Adipocyte (in vitro differentiated cells): ENCODE measurements at places on chromosomes 5 and 9.

GRCh38 chr5:88952344-88952743 lies 69.4 kb upstream of the MEF2C start:
- DNase-seq, result peak; percentile 4

DNA sequence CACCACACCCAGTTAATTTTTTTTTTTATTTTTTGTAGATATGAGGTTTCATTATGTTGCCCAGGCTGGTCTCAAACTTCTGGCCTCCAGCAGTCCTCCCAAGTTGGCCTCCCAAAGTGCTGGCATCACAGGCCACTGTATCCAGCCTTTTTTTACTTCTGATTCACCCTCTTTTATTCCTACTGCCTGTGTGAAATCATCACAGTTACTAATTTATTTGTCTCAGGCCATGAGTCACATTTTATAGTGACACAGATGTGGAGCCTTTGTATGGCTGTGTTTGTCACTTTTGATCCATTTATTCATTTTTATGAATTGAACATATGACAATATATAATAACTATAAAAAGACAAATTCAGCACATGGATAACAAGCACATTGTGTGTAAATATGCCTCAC lies 67.1 kb upstream of the SNX2 start:
- no peak for DNase-seq

DNA sequence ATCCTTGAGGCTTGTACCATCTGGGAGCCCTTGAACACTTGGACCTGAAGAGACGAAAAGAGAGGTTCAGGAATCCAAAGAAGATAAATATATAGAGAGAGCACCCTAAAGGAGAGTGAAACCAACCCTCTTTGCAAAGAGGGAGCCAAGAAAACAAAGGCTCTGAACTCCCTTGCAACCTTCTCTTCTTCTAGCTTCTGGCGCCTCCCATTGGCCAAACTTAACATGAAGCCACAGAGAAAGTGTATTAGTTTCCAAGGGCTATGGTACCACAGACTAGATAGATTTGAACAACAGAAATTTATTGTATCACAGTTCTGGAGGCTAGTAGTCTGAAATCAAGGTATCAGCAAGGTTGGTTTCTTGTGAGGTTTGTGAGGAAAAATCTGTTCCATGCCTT lies 175.1 kb downstream of the HCN1 start:
- no peak for DNase-seq

DNA sequence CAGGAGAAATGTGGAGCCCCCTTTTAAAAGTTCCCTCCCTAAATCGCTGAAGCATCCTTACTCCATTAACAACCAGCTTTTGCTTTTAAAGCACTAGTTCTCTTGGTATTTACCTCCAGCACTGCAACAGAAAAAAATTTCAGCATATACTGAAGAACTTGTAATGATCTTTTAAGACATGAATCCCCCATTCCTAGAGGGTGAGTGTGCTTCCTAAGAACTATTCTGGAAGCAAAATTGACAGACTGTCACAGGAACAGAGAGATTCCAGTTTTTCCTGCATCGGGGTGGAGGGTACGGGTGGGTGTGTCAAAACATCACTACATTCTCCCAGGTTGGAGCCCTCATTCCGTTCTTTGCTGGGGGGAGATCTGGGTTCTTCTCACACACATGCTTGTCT lies 151.9 kb downstream of the EBF1 start:
- DNase-seq, result no peak

DNA sequence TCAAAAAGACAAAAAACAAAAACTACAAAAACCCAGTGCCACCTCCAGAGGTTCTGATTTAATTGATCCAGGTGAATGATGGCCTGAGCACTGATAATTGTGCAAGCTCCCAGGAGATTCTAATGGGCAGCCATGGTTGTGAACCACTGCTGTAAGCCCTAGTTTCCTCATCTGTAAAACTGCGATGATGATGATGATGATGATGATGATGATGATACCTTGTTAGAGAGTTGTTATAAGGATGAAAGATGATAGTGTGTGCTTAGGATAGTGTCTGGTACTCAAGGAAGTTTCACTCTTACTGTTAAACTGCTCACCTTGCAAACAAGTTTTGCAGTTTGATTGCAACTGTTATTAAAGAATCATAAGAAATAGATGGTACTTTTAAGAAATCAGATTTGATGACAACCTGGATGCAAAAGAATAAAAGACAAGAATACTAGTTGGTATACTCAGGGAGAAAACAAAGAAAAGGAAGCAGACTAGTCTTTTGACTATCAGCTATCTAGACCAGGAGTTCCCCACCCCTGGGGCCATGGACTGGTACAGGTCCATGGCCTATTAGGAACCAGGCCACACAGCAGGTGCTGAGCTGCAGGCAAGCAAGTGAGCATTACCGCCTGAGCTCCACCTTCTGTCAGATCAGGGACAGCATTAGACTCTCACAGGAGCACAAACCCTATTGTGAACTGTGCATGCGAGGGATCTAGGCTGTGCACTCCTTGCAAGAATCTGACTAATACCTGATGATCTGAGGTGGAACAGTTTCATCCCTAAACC lies 98.0 kb downstream of the OR2K2 start:
- no peak for DNase-seq

DNA sequence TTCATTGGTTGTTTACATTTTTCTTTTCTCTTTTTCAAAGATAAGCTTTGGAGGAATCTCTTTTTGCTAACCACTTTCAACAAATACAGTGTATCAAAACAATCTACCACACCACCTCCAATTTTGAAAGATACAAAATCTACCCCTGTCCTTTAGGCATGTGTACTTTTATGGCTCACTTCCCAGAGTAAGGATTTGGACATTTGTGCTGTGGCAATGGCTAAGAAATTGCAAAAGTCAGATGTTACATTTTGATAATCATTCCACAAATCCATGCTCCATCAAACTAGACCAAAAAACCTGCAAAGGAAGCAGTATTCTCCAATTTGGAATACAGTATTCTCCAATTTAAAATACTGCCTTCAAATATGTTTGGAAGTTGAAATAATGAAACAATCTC lies 204.9 kb downstream of the MCTP1 start:
- DNase-seq, result peak; percentile 61

- DNase-seq, result no peak
Observed at GRCh38 chr5:87340716-87341115, 72.0 kb downstream of the CCNH start.

DNA sequence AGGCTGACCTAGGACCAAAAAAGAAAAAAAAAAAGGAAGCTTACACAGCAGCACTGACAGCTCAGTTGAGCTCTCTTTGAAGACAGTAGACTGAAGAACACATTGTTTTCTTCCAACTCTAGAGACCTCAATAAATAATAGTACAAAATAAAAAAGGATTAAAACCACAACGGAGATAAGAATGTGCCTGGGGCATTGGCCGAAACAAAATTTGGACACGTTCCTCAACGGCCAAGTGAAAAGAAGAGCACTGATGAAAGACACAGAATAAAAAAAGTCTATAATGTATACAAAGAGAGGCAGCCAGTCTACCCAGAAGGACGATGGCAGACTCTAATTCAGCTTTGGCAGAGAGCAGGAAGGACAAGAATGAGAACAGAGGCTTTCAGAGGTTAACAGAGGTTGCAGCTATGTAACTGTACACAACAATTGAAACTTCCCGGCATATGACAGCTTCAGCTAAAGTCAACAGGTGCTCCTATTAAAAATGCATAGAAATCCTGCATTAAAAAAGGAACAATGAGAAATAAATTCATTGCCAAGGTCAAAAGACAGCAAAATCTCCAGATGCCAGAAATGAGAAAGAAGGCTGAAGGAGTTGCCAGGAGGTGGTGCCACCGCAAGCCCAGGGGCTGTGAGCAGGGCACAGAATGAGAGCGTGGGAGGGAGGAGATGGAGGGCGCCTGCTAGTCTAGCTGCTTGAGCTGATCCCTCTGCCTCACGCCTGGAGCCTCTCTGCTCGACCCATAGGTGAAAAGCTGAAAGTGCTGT lies 113.9 kb downstream of the DCP2 start:
- DNase-seq, result no peak

DNA sequence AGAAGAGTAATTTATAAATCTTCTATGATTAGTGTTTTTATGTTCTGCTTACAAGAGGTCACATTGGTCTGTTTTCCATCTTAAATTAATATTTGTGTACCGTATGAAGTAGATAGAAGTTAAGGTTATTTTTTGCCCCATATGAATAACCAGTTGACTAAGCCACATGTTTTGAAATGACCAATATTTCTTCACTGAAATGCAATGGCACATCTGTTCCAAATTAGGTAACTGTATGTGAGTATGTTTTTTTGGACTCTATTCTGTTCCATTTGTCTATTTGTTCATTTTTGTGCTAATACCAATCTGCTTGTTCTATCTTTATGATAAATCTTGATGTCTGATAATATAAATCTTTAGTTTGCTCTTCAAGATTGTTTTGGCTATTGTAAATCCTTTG lies 17.7 kb downstream of the JAK2 start:
- peak; percentile 81 for DNase-seq

DNA sequence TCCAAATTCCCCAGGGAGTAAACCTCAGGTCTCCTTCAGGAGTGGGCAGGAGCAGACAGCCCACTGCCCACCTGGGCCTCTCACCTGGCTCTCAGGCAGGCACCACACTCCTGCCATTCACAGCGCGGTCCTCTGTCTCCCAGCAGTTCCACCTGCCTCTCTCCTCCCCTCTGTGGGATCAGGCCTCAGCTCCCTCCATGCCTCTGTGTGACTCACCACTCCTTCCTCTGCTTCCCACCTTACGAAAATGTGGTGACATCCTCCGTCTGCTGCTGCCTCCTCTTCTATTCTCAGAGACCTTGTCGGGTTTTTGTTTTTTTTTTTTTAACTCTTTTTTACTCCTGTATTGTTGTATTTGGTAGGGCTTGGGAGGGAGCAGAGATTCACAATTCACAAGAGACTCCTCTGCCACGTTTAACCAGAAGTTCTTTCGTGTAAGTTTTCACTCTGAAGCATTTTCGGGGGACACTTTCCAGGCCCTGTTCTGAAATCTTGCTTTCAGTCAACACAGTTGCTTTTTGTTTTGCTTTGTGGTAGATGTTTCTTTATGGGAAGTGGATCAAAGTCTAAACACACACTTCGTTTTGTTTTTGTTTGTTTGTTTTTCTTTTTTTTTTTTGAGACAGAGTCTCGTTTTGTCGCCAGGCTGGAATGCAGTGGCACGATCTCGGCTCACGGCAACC lies 21.1 kb upstream of the CDKN2AIPNL start:
- DNase-seq, result no peak

DNA sequence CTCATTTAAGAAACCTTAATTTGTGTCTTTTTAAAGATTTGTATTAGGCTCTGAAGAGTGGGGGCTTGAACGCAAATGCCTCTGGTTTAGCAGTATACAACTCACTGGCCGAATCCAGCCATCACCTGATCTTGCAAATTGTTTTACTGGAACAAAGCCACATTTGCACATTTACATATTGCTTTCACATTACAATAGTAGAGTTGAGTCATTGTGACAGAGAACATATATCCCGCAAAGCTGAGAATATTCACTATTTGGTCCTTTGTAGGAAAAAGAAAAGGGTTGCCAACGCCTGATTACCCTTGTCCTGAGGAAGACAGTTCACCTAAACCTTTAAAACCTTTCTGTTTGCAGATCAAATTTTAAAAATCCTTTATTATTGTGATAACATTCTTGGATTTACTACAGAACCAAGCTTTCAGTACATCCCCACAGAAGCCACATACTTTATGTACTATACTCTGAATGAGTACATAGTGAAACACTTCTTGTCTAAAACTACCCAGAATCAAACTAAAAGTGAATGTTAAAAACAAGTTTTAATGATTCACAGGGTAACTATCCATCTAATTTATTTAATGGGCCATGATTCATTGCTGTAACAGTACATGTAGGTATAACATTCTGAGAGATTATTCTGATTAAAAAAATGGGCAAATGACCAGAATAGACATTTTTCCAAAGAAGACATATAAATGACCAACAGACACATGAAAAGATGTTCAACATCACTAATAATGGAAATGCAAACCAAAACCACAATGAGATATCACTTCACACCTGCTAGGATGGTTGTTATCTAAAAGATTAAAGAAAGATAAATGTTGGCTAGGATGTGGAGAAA lies 161.0 kb downstream of the SLC25A46 start:
- DNase-seq, result peak; percentile 39

- peak; percentile 1 for DNase-seq
Observed at GRCh38 chr9:126114850-126115460, 211.7 kb upstream of the MVB12B start.

GRCh38 chr5:168039566-168040248 lies 251.7 kb upstream of the WWC1 start:
- no peak for DNase-seq

DNA sequence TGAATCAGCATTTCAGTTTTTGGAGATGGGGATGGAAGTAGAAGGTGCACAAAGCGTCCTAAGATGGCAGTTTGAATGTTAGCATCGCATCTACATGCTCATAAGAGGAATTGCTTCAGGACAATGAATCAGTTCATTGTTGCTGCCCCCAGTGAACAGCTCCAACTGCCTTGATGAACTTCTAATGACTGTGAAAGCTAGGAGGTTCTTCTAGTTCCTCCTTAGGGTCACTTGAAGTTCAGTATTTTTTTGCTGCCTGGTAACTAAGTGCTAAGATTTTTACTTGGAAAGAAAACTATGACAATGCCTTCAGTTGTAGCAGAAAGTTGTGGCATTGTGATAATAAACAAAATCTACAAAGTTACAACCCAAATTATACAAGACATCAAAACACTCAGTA lies 271.6 kb downstream of the RAB3C start:
- DNase-seq, result no peak

GRCh38 chr9:131559421-131560000 lies 14.2 kb downstream of the PRRT1B start:
- no peak for DNase-seq

GRCh38 chr9:110340306-110340705 lies 2.6 kb upstream of the TXNDC8 start:
- DNase-seq, result no peak

- DNase-seq, result no peak
Observed at GRCh38 chr5:34051374-34051980, 8.5 kb upstream of the C1QTNF3 start.

- no peak for DNase-seq
Observed at GRCh38 chr9:108158236-108158995, 668.8 kb upstream of the KLF4 start.

GRCh38 chr9:72351538-72352453 lies 13.2 kb downstream of the ZFAND5 start:
- no peak for DNase-seq

GRCh38 chr5:157523976-157524375 lies 51.6 kb downstream of the ADAM19 start:
- peak; percentile 51 for DNase-seq

- DNase-seq, result no peak
Observed at GRCh38 chr5:108054349-108054748, 327.5 kb downstream of the FBXL17 start.

GRCh38 chr5:120823328-120823727 lies 359.2 kb downstream of the PRR16 start:
- DNase-seq, result no peak

DNA sequence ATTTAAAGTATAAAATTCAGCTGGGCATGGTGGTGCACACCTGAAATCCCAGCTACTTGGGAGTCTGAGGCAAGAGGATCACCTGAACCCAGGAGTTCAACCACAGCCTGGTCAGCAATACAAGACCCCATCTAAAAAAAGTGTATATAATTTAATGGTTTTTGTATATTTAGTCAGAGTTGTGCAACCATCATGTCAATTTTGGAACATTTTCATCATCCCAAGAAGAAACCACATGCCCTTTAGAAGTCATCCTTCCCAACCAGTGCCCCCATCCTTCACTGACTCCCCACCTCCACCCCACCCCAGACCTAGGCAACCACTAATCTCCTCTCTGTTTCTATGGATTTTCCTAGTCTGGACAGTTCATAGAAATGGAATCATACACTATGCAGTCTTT lies 18.8 kb upstream of the TEK start:
- DNase-seq, result peak; percentile 44

GRCh38 chr5:109844148-109844547 lies 154.4 kb downstream of the MAN2A1 start:
- DNase-seq, result no peak
